Left renal cortex interstitium (tissue), 4 donors: ENCODE measurements at places on chromosomes 16 and 17. TPM values are rescaled to one million over a fixed set of nuclear protein-coding genes. Genes with fewer than 3 reads are reported as not detected.

DNA sequence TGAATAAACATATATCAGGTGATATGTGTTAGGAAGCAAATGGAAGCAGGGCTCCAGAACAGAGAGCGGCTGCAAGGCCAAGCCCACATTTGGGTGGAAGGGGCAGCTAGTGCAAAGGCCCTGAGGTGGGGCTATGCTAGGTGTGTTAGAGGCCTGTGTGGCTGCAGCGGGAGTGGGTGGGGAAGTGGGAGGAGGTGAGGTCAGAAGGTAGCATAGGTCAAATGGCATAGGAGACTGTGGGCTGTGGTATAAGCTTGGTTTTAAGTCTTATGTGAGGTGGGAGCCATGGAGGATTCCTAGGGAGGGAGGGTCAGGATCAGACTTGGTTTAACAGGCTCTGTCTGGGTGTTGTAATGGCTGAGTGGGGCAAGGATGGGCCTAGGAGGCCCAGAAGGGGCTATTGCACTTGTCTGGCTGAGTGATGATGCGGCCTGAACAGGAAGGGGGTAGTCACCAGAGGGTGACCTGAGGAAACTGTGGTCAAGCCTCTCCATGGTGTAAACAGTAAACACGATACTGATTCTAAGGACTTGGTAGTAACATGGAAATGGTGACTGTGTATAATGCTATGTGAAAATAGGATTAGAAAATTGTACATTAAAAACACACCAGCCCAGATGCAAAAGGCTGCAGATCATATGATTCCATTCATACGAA lies 31.1 kb downstream of the RAI1 start:
- DNase-seq: no peak

DNA sequence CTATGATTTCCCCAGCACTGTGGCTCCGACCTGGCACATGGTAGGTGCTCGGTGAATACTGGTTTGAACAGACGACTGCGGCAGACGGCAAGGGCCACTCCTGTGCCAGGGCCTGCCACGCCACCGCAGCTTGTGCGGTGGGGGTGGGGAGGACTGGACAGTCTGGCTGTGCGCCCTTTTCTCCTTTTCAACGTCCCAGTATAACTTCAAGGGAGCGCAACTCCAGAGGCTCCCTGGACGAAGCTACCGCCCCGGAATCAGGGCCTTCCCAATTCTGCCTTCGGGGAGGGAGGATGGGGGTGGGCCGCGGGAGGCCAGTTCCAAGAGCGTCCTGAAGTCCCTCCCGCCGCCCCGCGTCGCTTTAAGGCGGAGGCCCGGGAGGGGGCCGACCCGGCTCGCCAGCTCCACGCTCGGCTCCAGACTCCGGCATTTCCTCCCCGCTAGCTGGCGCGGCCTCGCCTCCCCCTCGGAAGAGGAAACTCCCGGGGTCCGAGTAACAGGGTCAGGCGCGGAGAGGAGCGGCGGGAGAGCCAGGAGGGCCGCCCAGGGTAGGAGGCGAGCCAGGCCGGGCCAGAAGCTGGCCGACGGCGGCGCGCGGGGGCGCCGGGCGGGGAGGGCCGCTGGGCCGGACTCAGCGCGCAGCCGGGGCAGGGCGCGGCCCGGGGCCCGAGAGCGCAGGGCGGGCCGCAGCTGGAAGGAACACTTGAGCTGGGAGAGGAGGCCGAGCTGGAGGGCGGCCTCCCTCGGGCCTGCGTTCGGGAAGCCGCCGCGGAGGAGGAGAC lies at the start of gene ITPRIPL2:
ITPRIPL2 (plus strand) TSS at position 388 of the 782 bp plus-strand sequence. CDS start 498 bp downstream, outside the sequence.
- no peak for DNase-seq

- no peak for DNase-seq
Measured at GRCh38 chr17:77318491-77319210, 177.9 kb downstream of the SEC14L1 start.

PIRT gene
- 0.07 TPM for polyA plus RNA-seq

GRCh38 chr17:13735444-13735843 lies 133.7 kb upstream of the HS3ST3A1 start:
- DNase-seq: no peak

DNA sequence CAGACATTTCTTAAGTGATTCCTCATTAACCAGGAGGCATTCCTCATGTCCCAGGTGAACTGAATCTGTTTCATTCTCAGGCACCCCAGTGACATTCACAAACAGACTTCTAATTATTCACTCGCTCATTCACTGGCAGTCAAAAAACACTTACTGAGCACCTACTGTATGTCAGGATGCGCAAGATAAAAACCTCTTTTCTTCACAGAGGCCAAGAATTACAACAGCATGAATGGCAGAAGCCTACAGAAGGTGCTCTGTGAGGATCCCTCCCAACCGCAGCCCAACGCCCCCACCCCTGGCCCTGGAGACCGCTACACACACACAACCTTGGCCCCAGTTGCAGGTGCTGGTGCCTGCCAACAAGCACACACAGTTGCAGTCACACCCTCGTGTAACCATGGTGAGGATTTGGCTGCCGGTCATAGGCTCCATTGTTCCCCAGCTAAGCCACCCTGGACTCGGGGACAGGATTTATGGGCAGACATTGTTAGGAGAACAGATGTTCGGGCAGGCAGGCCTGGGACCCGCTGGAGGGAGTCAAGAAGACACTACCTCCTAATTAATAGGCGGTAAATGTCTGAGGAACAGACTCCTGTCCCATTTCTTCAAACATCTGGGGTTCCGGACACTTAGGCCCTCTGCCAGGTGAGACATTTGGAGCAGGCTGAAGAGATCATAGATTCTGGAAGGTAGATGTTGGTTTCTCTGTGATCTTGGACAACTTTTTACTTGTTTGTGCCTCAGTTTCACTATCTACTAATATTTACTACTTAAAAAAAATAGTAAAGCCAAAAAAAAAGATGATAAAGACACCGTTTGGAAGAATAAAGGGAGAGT lies 43.2 kb downstream of the CUEDC1 start:
- no peak for DNase-seq

GRCh38 chr17:57562184-57562698 lies 182.9 kb downstream of the CCDC182 start:
- DNase-seq: no peak

DNA sequence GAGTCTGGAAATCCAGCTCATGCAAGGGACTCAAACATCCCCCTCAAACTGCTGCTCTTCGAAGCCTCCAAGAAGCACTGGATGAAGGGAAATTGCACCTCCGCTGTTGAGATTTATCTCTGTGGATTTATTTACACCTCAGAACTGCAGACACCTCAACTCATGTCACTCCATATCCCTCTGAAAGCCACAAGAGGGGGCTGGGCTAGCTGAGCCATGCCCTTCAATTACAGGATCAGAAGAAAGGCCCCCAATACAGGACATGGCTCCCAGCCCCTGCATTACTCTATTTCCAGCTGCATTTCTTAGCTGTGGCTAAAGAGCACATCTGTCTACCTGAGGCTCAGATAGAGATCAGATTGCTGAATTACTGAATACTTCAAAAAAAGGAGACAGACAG lies 103.1 kb upstream of the DYNLRB2 start:
- no peak for DNase-seq

MMP25 gene
- polyA plus RNA-seq: 1.7 TPM

FKBP10 gene
- 168 TPM for polyA plus RNA-seq
